ENCODE measurements at places on chromosomes 13 and 19.
A peak's percentile ranks its signal among the peaks of the same experiment; 100 is the strongest.

- no peak for DNase-seq
Observed at GRCh38 chr19:58578012-58578925, 5.1 kb upstream of the MZF1 start.

- peak; percentile 52 for DNase-seq
Observed at GRCh38 chr13:30715837-30716236, 19.5 kb upstream of the ALOX5AP start.

DNA sequence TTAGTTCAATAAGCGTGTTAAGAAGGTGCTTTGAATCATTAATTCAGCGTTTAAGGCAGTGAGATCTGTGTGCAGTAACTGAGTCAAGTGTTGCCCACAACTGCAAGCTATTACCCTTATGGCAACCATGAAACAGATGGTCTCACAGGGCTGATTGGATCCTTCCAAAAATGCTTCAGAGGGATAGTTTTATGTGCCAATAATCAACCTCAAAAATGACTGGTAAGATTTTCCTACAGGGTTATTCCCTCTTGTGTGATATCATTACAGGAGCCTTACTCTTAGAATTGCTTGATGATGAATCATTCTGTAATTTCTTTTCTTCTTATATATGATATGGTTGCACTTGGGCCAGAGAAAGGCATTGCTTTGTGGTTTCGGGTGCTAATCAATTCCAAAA, 1299.2 kb upstream of the ATXN8OS start:
- no peak for DNase-seq

- peak; percentile 25 for DNase-seq
Observed at GRCh38 chr19:39046037-39046821, 13.9 kb upstream of the FBXO27 start.

GRCh38 chr13:47521890-47522487, 479.1 kb downstream of the SUCLA2 start:
- no peak for DNase-seq

GRCh38 chr19:19274716-19275565, 1.8 kb upstream of the TM6SF2 start:
- no peak for DNase-seq

- peak; percentile 19 for DNase-seq
Observed at GRCh38 chr13:109348519-109349258, 437.7 kb downstream of the IRS2 start.

DNA sequence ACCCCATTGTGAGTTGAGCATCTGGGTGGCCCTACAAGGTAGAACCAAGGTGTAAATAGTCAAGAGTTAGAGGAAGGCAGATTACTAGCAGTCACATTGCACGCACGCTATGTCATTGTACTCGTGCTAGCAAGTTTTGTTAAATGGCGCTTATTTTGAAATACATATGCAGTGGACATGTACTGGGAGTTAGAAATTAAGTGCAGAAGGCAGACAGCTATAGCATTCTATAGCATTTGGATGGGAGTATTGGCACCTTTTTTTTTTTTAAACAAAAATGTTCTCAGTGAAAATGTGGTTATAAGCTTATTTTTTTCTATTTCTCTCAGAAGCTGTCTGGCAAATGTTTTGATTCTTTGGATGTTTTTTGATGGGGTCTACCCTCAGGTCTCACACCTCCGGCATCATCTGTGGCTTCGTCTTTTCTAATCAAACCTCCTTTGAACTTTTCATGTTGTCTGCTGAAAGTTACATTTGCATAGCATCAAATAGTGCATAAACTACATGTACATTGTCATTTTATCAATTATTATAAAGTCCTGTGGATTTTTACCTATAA, 68.1 kb downstream of the ARHGEF7 start:
- DNase-seq = no peak

- DNase-seq = no peak
Observed at GRCh38 chr13:72556945-72557344, 170.5 kb downstream of the MZT1 start.

- peak; percentile 46 for DNase-seq
Observed at GRCh38 chr13:110957181-110957884, 42.5 kb upstream of the ANKRD10 start.

DNA sequence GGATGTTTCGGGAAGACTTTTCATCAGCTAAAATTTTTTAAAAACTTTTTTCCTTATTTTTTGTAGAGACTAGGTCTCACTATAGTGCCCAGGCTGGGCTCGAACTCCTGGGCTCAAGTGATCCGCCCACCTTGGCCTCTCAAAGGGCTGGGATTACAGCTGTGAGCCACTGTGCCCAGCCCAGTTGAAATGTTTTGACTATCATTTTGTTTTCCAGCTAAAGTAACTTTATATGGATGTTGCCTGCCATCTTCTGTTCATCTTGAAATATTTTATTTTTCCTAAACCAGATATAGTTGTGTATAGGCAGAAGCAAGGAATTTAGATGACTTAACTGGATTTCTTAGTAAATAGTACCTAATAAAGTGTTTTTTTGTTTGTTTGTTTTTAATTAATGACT, 7.0 kb downstream of the CAB39L start:
- peak; percentile 79 for DNase-seq

- DNase-seq = no peak
Observed at GRCh38 chr13:79445968-79446645, 34.8 kb upstream of the NDFIP2 start.

GRCh38 chr13:25088562-25089221, 7.2 kb upstream of the PABPC3 start:
- no peak for DNase-seq

DNA sequence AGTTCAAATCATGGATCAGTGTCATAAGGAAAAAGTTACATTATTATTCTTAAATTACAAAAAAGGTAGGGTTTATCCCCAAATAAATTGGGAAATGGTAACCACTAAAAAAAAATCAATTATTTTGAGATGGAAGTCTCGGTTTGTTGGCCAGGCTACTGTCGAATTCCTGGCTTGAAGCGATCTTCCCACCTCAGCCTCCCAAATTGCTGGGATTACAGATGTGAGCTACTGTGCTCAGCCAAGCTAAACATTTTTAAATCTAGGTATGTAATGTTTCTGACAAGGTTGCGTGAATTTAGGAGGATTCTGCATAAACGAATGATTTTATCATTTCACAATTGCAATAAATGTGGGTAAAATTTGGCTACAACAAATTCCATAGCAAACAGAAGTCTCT, 2.0 kb downstream of the NAA16 start:
- no peak for DNase-seq

DNA sequence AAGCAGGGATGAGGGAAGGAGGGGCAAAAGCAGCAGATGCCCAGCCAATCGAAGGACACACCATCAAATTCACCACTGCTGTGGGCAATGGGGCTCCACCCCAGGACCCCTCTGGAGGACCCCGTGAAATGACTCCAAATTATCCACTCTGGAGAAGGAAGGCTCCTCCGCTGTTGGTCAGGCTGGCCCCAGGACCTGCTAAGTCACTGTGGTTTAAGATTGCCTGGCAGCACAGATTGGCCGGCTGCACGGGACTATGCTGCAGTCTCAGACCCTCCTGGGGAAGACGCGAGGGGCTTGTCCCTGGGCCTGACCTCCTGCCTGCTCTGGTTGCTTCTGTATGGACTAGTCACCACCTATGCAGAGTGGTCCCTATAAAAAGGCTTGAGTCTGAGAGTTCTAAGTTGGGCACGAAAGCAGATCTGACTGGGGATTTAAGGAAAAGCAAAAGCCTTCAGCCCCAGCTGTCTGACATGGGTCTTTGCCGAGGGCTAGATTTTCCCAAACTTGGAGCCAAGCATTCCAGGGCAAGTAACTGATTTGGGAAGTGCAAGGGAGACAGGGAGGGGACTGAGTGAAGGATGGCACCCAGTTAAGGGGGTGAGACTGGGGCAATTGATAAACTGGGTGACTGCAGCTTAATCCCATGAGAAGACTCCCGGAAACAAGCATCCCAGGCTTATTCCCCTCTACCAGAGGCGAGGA, 91.7 kb downstream of the TSHZ3 start:
- no peak for DNase-seq

Measured in cardiac fibroblast (primary cell).